ENCODE measurements at places on chromosomes 13 and 19.

DNA sequence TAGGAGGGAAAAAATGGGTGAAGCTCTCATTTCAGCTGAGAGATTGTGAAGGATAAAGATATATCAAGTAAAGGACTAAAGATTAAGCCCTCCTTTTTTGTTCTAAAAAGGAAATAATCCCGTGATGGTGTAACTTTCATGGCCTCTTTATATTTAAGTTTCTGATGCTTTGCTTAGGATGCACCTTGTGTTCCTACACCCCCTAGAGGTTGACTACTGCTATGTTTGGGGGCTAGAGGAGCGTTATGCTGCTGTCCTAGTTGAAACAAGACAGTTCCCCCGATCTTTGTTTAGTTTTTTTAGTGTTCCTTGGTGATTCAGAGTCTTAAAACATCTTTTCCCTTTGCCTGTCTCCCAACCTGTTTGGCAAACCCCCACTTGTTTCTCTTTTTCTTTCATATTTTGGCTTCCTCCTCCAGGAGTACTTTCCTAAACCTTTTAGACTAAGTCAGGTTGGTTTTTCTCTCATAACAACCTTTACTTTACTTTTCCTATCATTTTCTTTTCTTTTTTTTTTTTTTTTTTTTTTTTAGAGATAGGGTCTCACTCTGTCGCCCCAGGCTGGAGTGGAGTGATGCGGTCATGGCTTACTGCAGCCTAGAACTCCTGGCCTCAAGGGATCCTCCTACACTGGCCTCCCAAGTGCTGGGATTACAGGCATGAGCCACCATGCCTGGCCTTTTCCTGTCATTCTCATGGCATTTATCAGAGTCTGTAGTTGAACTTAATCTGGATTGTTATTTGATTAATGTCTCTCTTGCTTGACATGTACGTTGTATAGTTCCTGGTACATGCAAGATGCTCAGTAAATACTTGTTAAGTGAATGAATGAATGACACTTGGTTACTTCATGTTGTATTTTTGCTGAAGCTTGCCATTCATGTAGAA is 2.8 kb downstream of the UBA2 start:
- ATAC-seq = no peak

DNA sequence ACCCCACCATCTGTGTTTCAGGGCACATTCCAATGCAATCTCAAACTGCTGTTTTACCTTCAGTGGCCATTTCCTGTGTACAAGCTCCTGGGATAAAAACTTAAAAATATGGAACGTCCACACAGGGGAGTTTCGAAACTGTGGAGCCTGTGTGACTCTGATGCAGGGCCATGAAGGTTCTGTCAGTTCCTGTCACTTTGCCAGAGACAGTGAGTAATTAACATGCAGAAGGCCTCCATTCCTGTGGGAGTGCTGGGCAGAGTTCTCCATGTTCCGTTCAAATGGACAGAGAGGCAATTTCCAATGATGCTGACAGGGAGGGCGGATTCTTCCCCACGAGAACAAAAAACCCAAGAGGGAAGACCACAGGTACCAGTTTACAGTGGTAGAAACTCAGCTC is 24.4 kb downstream of the WDR88 start:
- no peak for ATAC-seq

- no peak for ATAC-seq
These were observed 87.9 kb downstream of the URI1 start for GRCh38 chr19:30029721-30030510.

- no peak for ATAC-seq
These were observed 763.1 kb upstream of the SLITRK1 start for GRCh38 chr13:84645196-84646012.

DNA sequence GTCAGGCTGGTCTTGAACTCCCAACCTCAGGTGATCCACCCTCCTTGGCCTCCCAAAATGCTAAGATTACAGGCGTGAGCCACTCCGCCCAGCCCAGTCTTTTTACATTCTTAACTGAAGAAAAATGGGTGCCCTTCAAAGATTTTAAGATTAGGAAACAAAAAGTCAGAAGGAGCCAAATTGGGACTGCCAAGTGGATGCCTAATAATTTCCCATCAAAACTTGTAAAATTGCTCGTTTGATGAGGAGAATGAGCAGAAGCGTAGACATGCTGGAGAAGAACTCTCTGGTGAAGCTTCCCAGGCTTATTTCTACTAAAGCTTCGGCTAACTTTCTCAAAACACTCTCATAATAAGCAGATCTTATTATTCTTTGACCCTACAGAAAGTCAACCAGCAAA is 31.3 kb downstream of the NUMBL start:
- ATAC-seq = no peak

DNA sequence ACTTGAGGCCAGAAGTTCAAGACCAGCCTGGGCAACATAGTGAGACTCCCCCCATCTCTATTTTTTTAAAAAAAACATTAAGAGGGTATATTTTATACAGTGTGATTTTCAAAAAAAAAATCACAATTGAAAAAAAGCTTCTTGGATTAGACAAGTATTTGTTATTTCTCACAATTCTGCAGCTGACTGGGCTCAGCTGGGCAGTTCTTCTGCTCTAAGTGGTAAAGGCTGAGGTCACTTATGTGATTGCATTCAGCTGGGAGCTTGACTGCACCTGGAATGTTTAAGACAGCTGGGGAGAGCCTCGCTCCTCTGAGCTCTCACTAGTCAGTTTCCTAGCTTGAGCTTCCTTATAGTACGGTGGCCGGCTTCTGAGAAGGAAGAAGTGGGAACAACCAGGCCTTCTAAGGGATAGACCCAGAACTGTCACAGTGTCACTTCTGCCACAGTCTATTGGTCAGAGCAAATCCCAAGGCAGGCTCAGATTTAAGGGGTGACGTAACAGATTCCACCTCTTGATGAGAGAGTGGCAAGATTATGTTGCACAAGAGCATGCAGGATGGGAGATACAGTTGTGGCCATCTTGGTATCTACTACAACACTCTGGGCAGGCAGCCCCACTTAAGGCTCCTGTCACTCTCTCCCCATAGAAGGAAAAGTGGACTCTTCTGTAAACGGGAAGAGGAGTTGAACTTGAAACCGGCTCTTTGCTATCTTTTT is 19.7 kb upstream of the IRGC start:
- no peak for ATAC-seq

DNA sequence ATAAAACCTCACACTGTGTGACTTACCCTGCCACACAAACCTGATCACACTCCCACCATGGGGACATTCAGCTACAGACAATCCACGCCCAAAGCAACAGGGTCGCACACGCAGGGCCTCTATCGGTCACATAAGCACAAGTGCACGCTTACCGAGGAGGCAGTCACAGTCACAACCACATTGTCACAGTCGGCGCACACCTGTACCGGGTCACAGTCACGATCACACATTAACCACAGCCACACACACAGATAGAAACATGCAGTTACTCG is 579 bp downstream of the ZNF566 start:
- no peak for ATAC-seq

DNA sequence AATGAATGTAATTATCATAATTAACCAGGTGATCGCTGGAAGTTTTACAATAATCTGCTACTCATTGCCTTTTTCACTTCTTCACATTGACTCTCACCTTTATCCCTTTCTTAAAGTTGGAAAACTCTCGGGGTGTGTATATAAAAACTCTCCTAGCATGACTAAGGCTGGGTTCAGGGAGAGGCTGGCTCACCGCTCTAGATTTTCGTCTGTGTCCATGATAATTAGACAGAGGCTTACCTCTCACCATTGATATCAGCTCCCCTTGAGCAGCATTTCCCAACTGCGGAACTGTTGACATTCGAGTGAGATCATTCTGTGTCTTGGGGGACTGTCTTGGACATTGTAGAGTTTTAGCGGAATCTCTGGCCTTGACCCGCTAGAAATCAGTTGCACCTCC is 39.4 kb downstream of the NFIX start:
- ATAC-seq = peak; percentile 10

DNA sequence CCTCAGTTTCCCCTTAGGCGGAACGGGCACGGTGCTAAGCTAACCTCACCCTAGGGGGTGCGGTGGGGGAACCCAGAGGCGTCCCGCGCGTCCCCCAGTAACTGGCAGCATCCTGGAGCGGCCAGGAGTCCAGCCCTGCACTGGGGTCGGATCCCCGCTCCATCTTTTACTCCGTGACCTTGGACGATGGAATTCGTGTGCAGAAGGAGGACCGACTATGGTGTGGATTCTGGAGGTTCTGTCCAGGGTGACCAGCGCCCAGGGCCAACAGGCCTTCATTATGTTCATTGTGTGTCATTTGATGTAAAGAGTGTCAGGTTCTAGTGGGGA is 630 bp downstream of the SPPL2B start:
- ATAC-seq = no peak

GRCh38 chr19:371501-372168 is 27.0 kb upstream of the MIER2 start:
- ATAC-seq = no peak

DNA sequence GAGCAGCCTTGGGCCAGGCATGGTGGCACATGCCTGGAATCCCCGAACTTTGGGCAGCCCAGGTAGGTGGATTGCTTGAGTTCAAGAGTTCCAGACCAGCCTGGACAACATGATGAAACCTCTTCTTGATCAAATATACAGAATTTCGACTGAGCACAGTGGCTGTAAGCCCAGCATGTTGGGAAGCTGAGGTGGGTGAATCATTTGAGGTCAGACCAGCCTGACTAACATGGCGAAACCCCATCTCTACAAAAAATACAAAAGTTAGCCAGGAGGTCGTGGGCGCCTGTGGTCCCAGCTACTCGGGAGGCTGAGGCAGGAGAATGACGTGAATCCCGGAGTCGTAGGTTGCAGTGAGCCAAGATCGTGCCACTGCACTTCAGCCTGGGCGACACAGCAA is 8.0 kb upstream of the NLRP7 start:
- ATAC-seq = no peak

- ATAC-seq = no peak
These were observed 6.7 kb downstream of the RAP2A start for GRCh38 chr13:97440598-97441170.

- ATAC-seq = no peak
These were observed 191.8 kb downstream of the URI1 start for GRCh38 chr19:30133803-30134202.

- ATAC-seq = no peak
These were observed 277.0 kb downstream of the ZNF536 start for GRCh38 chr19:30648866-30649862.

GRCh38 chr19:46660551-46661019 is 397 bp downstream of the DACT3 start:
- no peak for ATAC-seq

DNA sequence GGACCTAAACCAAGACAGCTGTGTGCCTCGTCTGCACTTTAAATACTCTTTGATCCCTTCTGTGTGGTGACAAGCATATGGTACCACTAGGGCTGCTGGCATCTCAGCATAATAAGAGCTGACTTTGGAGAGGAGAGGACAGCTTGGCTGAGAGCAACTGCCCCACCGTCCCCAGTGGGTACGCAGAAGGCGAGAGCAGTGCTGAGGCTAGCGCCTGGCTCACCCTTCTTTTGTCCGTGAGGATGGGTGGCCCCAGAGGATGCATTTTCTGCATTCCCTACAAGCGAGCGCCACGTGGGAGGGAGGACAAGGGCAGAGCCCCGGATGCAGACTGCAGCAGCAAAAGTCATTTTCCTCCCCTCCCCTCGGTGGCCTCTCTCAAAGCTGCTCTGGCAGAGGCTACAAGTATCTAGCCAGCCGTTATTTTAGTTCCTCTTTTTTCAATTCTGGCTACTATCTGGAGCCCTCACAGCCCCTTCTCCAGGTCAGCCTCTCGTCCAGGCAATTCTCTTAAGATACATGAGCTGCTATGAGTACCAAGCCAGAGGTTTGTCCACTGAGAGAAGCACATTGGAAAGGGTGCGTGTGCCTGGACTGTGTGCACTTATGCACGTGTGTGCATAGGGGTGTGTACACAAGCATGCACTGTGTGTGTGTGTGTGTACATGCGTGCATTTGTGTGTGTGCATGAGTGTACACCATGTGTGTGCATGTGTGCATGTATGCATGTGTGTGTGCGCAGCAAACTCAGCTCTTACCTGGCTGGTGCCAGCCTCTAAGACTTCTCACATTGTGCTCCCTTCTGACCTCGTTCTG is 51.3 kb downstream of the RAB20 start:
- peak; percentile 10 for ATAC-seq

DNA sequence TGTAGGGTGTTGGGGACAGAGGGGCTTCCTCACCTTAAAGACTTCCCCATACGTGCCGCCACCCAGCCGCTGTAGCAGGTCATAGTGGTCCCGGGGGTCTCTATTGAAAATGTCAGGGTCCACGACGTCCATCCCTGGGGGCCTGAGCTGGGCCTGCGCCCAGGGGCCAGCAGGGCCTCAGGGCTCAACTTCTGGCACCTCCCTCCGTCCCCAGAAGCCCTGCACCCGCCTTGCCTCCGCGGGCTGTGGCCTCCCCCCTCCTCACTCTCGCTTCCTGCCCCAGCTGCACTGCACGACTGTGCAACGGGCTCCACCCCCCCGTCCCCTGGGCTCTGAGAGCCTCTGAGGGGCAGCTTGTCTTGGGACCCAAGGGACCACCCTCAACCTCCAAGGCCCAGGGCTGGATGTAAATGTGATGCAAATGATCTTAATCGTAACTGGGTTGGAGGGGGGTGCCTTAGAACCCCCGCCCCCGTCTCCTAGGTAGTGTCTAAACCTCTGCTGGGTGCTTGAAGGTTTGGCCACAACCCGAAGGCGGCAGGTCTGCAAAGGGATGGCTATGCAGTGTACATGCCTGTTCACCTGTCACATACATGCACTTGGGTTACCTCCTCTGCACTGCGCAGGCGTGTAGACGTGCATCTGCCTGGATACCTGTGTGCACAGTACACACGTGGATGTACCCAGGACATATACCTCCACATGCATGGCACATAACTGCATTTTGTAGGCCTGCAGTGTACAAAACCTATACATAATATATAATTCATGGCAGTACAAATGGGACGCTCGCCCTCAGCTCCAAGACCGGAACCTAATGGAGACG is at the start of gene MAP4K1:
Gene MAP4K1 (minus strand): TSS at position 190 of the 826 bp plus-strand sequence. CDS start 58 bp downstream, at position 132.
- ATAC-seq = peak; percentile 1

DNA sequence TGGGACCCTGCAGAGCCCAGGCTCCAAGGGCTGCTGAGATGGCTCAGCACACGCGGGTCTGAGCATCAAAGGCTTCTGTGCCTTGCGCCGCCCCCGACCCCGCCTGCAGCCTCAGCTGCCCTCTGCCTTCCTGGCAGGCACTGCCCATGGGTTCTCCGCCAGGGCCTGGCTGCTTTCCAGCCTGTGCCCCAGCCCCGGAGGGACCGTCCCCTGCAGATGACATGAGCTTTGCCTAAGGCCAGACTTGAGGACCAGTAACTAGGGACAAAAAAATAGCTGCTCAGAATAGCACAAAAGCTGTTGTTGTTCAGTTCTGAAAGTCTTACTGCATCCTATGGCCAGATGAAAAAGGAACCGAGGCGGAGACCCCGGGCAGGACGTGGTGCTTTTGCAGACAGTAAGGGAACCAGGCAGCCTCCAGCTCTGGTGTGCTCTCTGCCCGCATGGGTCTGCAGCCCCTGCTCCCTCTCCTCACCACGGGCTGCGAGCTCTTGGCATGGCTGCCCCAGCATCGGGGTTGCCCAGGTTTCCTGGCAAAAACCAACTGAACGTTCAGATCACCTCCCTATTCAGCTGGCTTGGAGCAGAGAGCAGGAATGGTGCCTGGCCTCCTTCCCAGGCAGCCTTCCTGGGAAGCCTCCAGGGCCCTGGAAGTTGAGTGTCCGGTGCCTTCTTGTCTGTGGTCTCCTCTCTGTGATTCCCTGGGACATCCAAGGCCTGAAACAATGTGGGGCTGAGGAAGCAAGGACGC is 12.5 kb upstream of the CFAP97D2 start:
- ATAC-seq = peak; percentile 74
